ENCODE measurements at places on chromosomes 6 and 20. TPM values are rescaled to one million over a fixed set of nuclear protein-coding genes. Genes with fewer than 3 reads are reported as not detected.

The TRIM15 gene
- total RNA-seq: not detected

The CLVS2 gene
- total RNA-seq: 0.11 TPM

The IL20RA gene
- total RNA-seq: 0.26 TPM

The MAPK14 gene
- total RNA-seq: 95.6 TPM

The TGM3 gene
- total RNA-seq: 0.39 TPM

The CFB gene
- total RNA-seq: 34.6 TPM

The KCNG1 gene
- 1.1 TPM for total RNA-seq

The OXT gene
- not detected for total RNA-seq
